ENCODE measurements at places on chromosomes 13 and 19.

DNA sequence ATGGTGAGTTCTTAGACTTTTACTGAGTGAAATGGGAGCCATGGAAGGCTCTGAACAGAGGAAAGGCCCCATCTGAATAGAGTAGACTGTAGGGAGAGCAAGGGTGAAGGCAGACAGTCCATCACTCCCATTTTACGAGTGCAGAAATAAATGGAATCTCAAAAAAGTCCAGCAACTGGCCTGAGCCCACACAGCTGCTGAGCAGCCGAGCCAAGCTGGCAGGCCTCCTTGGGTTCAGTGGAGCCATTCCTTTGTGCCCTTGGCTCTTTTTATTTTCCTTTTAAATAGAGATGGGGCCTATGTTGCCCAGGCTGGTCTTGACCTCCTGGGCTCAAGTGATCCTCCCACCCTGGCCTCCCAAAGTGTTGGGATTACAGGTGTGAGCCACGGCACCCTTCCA, 1.0 kb upstream of the MYH14 start:
- no peak for DNase-seq

GRCh38 chr19:48636859-48637448, at the start of gene DBP:
Gene DBP (minus strand): TSS chr19:48637379. CDS start chr19:48636994, 385 bp downstream.
- DNase-seq = peak; percentile 73

DNA sequence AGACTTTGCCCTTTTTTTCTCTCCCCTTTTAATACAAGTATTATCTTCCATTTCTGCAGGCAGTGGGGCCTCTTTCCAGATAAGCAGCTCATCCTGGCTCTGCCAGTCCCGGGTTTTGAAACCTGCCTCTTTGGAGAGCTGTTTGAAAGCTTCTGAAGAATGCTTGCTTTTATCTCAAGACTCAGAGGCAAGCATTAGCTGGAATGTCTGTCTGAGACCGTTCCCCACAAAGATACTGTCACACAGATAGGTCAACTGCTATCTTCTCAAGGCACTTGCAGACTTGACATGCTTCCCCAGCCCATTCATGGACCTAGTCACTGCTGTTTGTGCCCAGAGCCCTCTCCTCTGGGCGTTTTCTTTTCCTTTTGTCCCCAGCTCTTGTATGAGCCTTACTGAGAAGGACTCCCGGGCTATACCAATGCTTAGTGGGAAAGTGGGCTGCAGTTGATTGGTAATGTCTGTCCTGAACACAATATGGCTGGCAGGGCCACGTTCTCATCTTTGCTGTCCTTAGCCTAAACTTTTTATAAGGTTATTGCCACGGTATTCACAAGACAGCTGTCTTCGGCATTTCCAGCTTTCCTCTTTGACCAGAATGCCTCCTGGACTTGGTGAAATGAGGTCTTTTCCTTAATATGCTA, 13.4 kb downstream of the SERP2 start:
- no peak for DNase-seq

- DNase-seq = peak; percentile 17
These were observed 731 bp downstream of the MAG start for GRCh38 chr19:35292421-35293362.

- DNase-seq = no peak
These were observed 3.9 kb downstream of the EEF2 start for GRCh38 chr19:3981373-3981735.

- DNase-seq = no peak
These were observed 524.7 kb downstream of the MYO16 start for GRCh38 chr13:109154146-109154545.

GRCh38 chr19:10503002-10503789, at the start of gene KEAP1:
Gene KEAP1 (minus strand): TSS chr19:10503356. CDS start chr19:10500033, 3,323 bp downstream.
- no peak for DNase-seq

DNA sequence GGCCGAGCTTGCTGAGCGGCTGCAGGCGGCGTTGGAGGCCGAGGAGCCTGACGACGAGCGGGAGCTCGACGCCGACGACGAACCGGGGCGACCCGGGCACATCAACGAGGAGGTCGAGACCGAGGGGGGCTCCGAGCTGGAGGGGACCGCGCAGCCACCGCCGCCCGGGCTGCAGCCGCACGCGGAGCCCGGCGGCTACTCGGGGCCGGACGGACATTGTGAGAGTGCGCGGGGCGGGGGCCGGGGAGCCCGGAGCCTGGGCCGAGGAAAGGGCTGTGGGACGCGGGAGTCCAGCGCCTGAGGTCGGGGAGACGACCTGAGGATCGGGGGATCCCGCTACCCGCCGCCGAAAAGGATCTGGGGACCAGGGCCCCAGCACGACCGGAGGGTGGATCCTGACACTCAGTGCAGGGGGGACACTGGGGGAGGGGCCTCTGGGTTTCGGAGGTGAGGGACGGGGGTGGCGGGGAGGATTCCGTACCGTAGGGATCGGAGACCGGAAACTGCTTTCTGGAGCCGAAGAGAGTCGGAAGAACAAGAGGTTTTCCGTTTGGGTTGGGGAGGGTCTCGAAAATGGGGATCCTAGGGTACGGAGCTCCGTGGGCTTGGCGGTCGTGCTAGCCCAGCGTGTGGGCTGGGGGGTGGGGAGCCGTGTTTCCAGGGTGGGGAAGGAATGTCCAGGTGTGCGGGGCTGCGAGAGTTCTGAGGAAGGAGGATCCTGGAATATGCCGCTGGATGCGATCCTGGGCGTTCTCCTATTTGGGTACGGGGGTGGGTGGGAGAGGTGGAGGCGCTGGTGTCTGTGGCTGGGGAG, 616 bp downstream of the HNRNPUL1 start:
- DNase-seq = no peak

DNA sequence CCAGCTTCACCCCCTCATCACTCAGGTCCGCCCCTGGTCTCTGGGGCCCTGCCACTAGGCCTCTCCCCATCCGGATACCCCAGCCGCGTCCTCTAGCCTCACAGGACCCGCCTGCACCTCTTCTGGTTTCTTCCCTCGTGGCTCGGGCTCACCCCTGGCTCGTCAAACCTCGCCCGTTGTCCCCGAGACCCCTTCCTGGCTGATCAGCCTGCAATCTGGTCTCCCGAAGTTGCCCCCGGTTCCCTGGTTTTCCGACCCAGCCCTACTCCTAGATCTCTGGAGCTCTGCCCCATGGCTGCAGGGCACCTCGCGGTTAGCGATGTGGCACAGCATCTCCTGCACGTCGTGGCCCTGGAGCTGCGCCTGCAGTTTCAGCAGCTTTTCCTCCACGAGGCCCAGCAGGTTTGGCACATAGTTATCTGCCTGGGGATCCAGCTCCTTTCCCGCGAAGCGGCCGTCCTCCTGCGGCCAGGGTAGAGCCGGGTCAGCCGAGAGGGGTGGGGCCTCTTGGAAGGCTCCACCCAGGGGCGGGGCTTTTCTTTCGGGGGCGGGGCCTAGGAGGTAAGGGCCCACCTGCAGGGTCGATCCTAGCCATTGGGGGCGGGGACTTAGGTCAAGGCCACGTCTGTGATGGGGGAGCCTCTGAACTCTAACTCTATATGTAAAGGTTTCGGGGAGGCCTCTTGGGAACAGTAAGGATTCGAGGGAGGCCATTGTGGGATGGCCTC, 2.4 kb upstream of the RGL3 start:
- DNase-seq = no peak

DNA sequence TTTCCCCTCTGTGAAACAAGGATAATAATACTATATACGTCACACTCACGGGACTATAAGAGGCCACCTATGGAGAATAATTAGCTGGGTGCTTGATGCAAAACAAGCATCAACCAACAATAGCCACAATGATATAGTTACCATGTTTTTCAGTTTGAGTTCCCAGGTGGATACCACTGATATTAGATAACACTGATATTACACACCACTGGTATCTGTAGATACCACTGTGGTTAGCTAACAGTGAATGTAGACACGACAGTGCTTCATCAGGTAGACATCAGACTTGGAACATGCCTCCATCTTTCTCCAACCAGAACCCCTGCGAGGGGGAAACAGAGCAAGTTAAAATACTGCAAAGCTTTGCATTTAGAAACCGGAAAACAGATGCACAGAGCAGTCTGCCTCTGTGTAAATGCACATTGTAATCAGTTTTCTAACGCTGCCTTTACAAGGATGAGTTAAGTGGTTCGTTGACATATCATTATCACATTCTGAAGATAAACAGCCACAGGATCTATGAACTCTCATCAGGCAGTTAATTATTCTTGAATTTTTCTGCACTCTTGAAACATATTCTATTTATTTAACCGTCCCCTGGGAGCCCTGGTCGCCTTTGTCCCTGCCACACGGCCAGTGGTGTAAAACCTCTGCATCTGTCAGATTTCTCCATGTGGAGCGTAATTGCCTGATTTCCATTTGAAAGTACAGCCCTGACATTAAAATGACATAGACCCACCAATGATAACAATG, 80.7 kb downstream of the RNASEH2B start:
- DNase-seq = no peak

DNA sequence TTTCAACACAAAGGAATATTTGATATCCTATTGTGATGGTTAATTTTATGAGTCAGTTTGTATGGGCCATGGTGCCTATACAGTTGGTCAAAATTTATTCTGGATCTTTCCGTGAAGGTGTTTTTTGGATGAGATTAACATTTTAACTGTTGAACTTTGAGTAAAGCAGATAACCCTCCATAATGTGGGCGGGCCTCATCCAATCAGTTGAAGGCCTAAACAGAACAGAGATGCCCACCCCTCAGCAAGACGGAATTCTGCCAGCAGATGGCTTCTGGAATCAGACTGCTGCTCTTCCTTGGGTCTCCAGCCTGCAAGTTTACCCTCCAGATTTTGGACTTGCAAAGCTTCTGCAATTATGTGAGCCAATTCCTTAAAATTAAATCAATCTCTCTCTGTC, 16.0 kb downstream of the CSNK1A1L start:
- DNase-seq = no peak

GRCh38 chr13:20782116-20782708, 8.5 kb upstream of the EEF1AKMT1 start:
- no peak for DNase-seq

DNA sequence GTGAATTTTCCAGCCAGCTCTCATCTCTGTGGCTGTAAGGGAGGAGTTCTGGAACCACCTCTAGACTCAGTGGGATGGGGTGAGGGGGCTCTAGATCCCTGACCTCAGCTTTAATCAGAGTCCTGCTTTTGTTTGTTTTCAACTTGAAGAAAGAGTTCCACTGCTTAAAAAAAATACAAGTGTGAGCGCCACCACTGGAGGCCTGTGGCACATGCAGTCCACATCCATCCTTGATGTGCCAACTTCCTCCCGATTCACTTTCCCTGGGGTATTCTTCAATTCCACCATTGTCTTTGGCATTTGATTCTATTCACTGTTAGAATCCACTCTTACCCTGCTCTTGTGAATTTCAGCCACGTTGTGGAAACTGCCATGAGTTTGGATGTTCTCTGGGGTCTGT, 62.4 kb upstream of the GJB6 start:
- DNase-seq = no peak

DNA sequence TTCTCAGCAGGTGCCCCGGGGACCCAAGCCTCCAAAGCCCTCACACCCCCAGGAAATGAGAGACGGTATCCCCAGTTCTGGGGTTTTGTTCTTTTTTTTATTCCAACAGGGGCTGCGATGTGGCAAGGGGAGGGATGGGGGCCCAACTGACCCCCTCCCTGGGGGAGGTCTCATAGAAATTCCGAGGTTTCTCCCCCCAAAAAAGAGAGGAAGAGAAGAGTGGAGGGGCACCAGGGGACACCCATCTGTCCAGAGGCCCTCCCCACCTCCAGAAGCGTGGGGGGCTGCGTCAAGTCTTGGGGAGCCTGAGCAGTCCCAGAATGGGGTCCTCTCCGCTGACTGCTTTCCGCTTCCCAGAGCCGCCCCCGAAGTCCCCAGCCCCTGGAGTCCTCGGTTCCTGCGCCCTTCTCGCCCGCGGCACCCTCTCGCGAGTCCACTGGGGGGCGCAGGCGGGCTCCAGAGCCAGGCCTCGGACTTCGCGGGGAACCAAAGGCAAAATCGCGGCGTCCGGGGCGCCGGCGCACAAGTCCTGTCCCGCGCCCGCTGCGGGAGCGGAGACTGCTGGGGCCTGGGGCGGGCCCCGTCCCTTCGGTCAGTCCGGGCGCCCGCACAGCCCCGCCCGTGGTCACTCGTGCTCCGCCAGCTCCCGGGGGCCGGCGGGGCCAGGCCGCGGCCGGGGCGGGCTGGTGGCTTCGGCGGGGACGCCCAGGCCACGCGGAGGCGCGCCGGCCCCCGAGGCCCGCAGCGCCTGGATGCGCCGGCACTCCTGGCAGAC, 4.4 kb upstream of the ATP1A3 start:
- DNase-seq = no peak

DNA sequence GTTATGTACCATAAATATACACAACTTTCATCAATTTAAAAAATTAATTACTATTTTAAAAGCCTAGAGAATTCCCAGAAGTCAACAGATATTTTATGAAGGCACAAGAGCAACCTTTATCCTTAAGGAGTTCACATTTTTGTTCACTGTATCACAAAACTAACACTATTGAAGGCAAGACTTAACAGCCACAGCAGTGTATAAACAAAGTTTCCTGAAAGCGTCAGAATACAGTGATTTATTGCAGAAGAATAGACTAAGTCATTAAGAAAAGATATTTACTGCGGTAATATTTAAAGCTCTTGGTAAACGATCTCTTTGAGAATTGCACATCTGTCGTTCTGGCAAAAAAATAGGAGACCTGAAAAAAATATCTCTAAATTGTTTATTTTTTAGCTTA, 419.3 kb upstream of the NBEA start:
- no peak for DNase-seq

- no peak for DNase-seq
These were observed 26.2 kb downstream of the CELF5 start for GRCh38 chr19:3250675-3251074.

DNA sequence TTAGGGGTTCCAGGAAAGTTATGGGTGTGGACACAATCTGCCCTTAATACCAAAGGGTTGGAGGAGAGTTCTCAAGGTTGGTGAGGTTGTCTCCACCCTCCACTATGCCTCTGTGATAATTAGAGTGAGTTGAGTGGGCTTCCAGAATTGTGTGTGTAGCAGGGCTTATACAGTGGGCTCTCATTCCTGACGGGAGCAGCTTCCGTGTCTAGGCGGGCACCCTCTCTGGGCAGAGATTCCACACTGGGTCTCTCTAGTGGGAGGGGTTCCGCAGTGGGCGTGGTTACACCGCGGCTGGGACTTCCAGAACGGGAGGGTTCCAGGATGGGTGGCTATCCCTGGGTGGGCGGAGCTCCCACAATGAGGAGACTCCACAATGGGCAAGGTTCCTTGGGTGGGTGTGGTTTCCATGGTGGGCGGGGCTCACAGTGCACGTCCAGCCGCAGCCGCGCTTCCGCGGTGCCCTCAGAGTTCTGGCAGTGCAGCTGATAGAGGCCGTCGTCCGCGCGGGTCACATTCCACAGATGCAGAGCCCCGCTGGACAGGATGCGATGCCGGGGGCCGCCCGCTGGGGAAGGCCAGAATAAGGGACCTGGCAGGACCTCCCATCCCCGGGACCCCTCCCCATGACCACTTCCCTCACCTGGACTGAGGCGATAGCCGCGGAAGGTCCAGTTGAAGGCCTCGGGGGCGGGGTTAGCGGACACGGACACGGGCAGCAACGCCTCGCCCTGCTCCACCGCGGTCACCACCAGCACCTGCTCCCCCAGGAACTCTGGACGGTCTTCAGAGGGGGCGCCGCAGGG, 8.4 kb downstream of the NPHS1 start:
- DNase-seq = peak; percentile 50
